ENCODE measurements at places on chromosomes 1 and 21.

- DNase-seq, result no peak
These were observed 238.3 kb downstream of the HLX start for GRCh38 chr1:221117548-221117951.

DNA sequence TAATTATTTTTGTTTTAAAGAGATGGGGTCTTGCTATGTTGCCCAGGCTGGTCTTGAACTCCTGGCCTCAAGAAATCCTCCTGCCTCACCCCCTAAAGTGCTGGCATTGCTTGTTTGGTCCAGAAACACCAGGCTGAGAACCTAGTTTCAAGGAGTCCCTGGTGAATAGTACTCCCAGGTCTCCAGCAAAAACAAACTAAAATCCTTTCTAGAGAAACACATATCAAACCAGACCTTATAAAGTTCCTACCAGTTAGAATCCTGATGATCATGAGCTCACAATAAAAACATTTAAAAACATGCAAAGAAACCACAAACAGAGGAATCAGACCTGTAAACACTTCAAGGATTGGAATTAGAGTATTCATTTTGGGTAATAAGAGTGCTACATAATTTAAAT is 34.4 kb upstream of the PADI1 start:
- DNase-seq, result no peak

DNA sequence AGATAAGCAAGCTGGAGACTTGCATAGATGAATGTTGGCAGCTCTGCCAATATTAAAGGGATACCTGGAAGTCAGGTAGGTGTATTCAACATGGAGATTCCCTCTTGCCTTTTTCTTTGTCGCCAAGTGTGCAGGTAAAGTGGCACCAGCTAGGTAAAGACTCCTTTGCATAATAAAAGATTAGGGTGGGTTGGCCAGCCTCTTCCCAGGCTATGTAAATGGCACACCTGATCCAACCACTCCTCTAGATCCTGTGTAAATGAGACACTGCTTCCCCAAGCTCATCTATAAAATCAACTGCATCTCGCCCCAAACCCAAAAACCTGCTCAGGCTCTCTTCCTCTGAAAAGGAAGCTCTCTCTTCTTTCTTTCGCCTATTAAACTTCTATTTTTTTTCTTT is 100.8 kb upstream of the DSCAM start:
- DNase-seq, result no peak

DNA sequence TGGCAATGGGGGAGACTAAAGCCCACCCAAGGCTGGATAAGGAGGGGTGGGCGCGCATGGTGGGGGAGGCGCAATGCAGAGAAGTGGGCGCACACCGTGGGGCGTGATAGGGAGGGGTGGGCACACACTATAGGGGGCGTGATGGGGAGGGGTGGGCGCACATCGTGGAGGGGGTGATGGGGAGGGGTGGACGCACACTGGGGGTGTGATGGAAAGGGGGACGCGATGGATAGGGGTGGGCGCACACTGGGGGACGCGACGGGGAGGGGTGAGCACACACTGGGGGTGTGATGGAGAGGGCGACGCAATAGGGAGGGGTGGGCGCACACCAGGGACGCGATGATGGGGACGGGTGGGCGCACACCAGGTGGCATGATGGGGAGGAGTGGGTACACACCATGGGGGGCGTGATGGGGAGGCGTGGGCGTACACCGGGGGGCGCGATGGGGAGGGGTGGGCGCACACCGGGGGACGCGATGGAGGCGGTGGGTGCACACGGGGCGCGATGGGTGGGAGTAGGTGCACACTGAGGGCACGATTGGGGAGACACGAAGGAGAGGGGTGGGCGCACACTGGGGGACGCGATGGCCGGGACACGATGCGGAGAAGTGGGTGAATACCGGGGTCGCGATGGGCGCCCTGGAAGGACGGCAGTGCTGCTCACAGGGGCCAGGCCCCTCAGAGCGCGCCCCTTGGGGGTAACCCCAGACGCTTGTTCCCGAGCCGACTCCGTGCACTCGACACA is 929 bp downstream of the SUMO3 start:
- DNase-seq, result no peak

DNA sequence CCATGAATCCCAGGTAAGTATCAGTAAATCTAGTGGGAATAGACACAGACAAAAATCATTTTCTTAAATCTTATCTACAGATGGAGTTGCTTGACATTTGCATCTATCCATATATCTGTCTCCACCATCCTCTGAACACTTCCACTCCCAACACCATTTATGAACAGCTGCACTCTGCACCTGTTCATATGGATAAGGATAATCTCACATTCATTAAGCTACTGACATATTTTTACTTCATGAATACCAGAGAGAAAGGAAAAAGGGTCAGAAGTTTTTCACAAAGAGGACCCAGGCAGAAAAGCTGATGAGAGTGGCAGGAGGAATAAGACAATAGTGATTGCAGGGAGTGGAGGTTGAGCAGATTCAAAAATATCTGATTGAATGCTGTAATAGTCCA is 222.6 kb downstream of the DNAH14 start:
- DNase-seq, result no peak

- DNase-seq, result no peak
These were observed 50.0 kb downstream of the SH3GLB1 start for GRCh38 chr1:86754265-86754974.

- no peak for DNase-seq
These were observed 48.8 kb upstream of the RAP1A start for GRCh38 chr1:111570781-111571181.

DNA sequence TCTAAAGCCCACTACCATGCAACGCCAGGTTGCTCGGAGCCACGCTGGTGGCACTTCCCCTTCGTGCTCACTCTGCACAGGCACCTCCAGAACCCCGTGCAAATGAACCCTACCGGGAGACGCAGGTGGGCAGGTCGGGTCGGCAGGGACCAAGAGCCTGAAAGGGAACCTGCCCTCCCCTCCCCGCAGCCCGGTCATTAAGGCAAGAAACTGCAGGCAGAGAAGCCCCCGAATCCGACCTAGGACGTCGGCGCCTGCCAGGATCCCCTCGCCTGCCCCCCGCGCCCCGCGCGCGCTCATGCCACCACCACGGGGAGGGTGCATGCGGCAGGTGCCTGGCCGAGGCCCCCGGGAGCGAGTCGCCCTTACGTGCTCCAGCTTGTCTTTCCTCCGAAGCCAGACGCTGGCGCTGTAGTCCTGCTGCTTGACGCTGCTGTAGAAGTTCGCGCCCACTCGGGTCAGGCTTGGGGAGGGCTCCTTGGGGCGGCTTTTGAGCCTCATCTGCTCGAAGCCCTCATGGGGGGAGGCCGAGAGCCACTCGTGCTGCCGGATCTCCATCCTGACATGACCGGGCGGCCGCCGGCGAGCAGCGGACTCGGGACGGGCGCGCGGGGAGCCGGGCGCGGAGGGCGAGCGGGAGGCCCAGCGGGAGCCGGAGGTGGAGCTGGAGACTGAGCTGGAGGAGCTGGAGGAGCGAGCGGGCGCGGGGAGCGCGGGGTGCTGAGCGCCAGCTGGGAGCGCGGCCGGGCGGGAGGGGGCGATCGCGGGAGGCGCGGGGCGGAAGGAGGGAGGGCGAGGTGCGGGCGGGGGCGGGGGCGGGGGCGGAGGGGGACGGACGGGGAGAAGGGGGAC is 552 bp downstream of the PLD5 start:
- no peak for DNase-seq

DNA sequence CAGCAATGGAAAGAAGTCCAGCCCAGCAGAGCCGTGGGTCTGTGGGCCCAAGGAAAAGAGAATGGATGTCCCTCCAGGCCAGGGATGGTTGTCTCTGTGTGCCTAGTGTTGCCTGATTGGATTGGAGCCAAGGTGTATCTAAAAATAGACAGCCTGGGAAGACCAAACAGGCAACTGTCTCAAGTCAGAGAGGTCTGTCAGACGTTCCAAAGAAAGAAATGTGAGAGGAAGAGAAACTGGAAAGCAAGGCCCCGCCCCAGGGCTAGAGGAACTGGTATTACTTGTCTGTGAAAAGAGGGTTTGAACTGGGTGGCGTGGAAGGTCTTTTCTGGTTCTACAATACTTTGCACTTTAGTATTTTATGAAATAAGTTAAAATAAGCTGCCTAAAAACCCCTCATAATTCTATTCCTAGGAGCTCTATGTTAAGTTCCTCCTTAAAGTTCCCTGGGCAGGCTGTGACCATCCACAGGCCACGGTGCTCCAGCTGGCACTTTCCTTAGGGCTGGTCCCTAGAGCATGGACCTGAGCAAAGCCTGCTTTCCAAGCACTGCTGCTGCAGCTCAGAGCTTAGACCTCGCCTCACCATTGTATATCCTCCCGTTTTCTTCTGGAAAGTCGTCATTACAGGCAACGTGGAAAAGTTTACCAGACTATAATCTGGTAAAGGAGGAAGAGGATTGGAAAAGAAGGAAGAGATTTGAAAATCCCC is 151.6 kb downstream of the DISC1 start:
- DNase-seq, result no peak

GRCh38 chr21:15455819-15456462 is 273.8 kb upstream of the USP25 start:
- no peak for DNase-seq

DNA sequence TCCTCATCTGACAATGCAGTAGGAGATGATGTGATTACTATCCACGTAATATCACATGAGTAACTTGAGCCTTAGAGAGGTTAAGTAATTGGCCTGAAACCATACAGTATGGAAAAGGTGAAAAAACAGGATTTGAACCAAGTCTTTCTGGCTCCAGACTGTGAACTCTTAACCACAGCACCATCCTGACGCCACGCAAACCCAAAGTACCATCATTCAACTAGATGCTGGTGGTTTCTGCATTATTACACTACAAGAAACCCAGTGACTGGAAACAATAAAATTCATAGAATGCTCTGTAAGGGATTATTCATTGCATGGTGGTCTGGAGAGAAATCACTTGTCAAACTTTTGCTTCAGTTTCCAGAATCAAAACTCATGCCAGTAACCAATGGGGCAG is 90.7 kb downstream of the MAB21L3 start:
- DNase-seq, result no peak

DNA sequence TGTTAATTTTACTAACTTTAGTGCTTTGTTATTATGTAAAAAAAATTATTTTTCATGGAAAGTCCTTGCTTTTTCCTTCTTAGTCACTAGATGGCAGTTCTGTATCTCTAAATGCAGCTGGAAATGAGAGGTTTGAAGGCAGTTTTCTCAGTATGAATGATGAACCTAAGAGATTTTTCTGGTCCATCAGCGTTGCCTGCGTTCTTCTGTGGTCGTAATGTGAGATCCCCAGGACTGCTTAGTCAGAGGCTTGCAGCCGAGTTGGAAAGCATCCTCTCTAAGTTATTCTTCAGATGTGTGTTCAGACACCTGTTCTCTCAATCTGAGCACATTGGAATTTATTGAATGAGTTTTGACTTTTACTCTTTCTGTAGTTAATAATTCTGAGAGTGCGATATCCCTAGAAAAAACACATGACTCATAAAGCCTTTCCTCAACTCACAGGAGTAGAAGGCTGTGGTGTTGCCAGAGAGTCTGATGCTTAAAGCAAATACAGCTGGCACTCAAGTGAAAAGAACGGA is 99.3 kb downstream of the FMN2 start:
- no peak for DNase-seq

Data from bone marrow (tissue), 2 donors.